ENCODE measurements at places on chromosomes 13 and 19.

DNA sequence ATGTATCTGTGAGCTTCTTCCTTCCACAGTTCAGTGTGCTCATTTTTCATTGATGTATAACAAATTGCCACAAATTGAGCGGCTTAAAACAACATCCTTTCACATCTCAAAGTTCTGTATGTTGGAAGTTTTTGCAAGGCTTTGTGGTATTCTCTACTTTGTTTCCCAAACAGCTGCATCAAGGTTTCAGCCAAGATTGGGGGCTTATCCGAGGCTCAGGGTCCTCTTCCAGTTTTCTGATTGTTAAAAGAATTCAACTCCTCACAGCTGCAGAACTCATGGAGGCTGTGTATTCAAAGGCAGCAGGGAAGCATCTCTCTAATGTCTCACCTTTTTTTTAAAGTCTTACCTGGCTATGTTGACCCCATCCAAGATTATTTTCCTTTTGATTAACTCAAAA lies 1369.8 kb downstream of the PCDH9 start:
- DNase-seq, result no peak

DNA sequence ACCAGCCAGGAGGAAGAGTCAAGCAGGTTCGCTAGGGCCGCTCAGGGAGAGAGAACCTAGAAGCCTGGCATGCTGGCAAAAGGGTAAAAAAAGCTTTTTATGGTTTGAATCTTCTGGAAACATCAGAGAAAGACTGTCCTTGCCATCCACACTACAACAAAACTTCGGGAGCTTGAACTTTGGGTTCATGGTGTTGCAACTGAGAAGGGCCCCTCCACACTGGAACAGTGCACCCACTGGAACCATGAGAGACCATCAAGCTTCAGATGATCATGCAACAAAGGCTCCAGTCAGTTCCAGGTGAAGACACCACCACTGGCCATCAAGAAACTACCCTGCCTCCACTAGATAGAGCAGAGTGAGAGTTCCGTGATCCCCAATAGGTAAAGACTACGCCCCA lies 170.1 kb downstream of the RGCC start:
- no peak for DNase-seq

- DNase-seq, result no peak
Observed at GRCh38 chr13:43933378-43933777, 53.7 kb downstream of the LACC1 start.

DNA sequence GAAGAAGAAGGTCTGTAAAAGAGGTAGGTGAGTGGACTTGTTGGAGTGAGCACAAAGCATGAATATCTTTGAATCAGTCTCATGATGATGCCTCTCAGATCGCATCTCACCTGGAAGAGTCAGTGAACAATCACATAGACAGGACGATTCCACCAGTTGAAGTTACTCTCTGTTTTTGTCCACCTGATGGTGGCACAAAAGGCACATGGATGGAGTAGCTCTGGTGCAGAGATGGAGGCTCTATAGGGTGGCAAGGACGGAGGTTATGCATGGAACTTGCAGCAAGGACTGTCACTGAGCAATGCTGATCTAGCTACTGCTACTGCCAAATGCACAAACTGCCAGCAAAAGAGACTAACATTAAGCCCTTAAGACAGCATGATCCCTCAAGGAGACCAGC lies 10.3 kb upstream of the MYCBP2 start:
- no peak for DNase-seq

DNA sequence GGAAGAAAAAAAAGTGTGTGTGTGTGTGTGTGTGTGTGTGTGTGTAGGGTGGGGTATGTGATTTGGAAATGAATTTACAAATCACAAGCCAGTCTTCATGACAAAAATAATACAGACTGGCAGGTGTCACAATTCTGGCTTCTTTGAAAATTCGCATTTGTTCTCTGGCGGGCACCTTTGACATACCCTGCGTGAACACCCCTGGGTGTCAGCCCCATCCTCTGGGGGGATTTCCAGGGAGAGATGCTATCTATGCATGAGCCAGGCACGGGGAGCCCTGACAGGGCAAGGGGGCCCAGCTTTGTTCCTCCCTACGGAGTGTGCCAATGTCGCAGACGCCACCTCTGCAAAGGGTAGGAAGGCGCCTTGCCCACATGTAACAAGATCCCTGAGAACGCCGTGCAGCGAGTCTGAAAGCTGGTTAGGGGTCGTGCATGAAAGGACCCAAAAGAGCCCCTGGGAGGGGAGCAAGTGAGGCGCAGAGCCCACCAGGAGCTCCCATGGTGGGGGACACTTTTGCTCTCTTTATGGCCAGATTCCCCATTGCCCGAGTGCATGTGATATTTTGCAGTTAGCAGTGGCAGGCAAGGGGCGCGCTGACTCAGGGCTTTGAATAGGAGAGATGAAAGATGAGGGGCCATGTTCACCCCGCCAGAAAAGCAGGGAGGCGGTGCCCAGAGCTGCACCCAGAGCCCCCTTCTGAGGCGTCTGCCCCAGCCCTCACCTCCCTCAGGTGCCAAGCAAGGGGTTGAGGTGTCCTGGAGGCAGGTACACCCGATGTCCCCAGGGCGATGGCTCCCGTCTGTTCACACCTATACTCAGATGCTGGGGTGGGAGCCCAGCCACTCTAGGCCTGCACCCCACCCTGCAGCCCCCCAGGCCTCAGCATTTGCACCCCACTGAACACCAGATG lies 45.3 kb downstream of the KLF2 start:
- no peak for DNase-seq

All from NCI-H2107 (cell line).